ENCODE measurements at places on chromosomes 12 and 14.

DNA sequence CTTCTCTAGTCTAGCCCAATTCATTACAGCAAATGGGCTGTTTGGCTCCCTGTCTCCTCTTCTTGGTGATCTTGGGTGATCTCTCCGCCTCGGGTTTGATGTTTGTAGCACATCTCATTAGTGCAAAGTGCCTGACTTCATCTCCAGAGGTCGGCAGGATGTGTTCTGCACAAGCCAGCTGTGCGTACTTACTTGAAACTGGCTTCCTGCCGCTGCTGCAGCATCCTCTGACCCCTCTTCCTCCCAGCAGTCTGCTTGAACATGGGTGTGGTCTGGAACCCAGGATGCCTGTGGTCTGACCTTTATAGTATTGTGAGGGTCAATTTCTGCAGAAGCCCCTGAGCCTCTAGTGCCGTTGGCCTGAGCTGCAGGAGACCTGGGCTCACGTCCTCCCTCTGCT is 99.2 kb downstream of the BEGAIN start:
- DNase-seq: no peak

DNA sequence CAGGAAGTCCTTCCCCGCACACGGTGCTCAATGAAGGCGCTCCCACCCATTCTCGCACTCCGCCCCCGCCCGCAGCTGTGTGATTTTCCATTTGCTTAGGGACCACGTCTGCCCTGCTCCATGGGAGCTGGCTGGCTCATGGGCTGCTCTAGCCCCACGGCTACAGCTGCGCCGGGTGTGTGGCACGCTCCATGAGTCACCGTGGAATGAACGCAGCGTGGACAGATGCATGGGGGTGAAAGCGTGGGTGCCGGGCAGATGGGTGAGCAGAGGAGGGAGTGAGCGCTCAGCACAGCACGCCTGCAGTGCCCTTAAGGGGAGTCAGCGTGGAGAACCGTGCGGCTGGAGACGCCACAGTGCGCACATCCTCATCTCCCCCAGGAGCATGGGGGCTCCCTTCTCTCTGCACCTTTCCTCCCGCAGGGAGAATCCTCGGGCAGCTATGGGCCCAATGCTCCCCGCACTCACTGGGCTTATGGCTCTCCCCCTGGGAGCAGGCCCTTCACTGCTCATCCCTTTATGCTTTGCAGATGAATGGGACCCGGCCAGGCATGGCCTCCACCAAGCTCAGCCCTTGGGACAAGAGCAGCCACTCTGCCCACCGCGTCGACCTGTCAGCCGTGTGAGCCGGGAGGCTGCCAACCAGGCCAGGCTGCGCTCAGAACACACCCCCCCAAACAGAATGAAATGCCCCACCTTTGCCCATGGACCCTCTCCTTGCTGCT is 185.1 kb downstream of the ADGRD1 start:
- no peak for DNase-seq

DNA sequence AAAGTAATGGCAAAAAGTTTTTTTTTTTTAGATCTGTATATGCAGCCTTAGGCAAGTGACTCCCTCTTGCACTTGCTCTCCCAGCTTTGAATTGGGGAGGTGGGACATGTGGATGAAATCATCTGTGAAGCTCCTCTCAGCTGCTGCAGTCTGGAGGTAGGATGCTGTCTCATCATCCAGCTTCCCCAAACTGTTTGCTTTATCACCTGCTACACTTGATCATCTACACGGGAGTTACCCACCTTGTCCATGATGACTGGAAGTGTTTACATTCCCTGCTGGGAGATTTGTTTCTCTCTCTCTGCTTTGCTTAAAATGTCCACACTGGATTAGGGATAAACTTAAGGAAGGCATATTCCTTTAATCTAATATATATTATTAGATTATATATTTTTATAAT is 8.5 kb upstream of the FGF23 start:
- DNase-seq: no peak

DNA sequence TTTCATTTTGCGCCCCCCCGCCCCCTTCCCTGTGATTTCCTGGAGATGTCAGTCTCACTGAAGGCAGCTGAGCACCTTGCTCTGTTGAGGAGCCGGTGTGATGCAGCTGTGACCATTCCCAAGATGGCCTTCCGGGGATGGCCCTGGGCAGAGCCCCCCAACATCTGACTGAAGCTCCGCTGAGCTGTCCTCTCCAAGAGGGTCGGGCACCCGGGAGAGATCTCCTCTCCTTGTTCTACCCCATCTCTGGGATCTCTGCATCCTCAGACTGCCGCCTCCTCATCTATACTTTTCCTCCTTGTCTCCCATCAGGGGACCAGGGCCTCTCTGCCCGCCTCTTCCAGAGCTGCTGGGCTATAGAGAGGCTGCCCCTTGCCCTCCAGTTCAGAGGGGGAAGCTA is 965 bp upstream of the SMOC1 start:
- no peak for DNase-seq

- no peak for DNase-seq
Observed at GRCh38 chr14:101506926-101507835, 54.1 kb upstream of the DIO3 start.

- no peak for DNase-seq
Observed at GRCh38 chr14:38367922-38368321, 112.0 kb upstream of the CLEC14A start.

GRCh38 chr12:119258556-119258955 is 76.0 kb upstream of the CCDC60 start:
- no peak for DNase-seq

- DNase-seq: no peak
Observed at GRCh38 chr12:5637698-5638097, 205.8 kb downstream of the NTF3 start.

GRCh38 chr12:87119713-87120112 is 863.5 kb upstream of the MGAT4C start:
- no peak for DNase-seq

DNA sequence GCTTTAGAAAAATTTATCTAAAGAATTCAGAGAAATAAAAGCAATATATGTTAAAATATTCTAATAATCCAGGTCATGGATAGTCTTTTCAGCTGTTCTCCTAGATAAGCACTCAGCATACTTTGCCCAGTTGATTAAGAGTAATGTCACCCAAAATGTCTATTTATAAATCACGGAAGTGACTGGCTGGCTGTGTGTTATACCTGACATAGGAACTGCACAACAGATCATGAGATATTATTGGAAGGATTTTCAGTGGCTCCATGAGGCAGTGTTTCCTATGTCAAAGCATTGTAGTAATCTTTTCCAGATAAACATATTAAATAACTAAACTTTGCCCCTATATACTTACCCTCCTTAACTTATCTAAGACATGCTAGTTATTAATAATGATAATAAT is 128.8 kb downstream of the ITPR2 start:
- no peak for DNase-seq

DNA sequence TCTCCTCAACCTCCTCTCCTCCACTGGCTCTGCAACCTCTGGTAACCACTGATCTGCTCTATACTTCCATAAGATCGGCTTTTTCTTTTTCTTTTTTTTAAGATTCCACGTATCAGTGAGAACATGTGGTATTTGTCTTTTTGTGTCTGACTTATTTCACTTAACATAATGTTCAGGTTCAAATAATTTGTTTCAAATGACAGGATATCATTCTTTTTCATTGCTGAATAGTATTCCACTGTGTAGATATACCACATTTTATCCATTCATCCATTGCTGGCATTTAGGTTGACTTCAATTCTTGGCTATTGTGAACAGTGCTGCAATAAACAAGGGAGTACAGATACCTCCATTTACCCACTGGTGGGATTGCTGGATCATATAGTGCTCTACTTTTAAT is 40.5 kb downstream of the NCKAP5L start:
- no peak for DNase-seq

GRCh38 chr12:16166563-16167470 is 110.7 kb downstream of the SLC15A5 start:
- DNase-seq: no peak

- DNase-seq: no peak
Observed at GRCh38 chr12:93889516-93890212, 212.5 kb downstream of the CRADD start.

DNA sequence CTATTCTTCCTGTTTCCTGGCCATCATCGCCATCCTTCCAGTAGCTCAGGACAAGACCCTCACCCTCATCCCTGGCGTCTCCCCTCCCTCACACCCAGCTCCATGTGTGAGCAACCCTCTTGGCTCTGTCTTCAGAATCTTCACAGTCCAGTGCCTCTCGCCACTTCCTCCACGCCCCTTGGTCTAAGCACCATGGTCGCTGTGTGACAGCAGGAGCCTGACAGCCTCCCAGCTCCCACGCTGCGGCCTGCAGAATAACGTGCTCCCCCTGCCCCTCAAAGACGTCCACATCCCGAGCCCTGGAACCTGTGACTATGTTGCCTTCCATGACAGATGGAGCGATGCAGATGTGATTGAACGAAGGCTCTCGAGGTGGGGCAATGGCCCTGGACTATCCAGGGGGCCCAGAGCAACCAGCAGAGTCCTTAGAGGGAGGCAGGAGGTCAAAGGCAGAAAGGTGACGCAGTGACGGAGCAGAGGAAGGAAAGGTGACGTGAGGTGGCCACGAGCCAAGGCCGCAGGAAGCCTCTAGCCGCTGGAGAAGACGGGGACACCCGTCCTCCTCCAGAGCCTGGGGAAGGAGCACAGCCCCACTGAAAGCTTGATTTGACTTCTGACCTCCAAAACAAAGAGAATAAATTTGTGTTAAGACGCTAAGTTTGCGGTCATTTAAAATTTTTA is 139.8 kb downstream of the CALM1 start:
- no peak for DNase-seq
